CMK (cell line): ENCODE measurements at places on chromosomes 7 and 10.

DNA sequence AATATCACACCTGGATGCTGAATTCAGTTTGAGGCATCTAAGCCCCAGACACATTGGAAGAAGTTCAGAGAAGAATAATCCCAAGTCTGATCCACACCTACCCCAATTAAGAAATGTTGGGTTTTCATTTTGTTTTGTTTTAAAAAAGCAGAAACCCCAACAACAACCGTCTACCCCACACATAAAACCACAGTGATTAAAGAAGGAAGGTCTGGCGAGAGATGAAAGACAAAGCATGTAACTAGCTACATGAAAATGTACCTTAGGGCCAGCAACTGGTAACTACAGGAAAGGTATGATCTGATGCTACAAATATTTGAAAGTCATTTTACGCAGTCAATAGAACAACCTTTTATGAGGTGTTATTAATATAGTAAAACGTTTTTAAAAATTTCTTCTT lies 1112.3 kb downstream of the GATA3 start:
- no peak for DNase-seq

GRCh38 chr10:48502791-48503190 lies 102.1 kb downstream of the ARHGAP22 start:
- no peak for DNase-seq

GRCh38 chr7:29090836-29091601 lies 55.3 kb downstream of the CPVL start:
- DNase-seq: no peak

DNA sequence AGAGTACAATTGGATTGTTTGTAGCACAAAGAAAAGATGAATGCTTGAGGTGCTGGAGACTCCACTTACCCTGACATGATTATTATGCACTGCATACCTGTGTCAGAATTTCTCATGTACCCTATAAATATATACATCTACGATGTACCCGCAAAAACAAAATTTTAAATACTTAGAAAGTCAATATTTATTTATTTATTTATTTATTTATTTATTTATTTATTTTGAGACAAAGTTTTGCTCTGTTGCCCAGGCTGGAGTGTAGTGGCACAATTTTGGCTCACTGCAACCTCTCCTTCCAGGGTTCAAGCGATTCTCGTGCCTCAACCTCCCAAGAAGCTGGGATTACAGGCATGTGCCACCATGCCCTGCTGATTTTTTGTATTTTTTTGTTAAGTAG lies 35.1 kb upstream of the EBF3 start:
- no peak for DNase-seq

- DNase-seq: no peak
Measured at GRCh38 chr10:128883231-128884032, 583.6 kb upstream of the MGMT start.

DNA sequence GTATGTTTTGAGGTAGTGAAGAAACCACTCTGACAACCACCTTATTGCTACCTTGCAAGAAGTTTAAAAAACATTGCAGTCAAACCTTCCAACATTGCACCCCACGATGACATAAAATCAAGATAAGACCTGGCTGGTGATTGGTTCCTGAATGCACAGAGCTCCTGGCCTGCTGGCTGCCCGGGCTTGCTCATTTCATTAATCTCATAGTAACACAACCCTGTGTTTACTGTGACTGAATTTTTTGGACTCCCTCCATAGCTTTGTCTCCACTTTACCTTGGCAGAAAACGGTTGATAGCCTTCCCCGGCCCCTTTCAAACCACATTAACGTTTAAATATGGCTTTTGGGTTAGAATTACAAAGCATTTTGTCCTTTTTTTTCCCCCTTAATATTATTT lies 27.5 kb downstream of the VWA2 start:
- no peak for DNase-seq

- no peak for DNase-seq
Measured at GRCh38 chr7:135709508-135709907, 18.5 kb downstream of the SLC13A4 start.

- no peak for DNase-seq
Measured at GRCh38 chr10:84329196-84329611, 815 bp downstream of the CCSER2 start.

GRCh38 chr10:91856637-91857036 lies 52.6 kb downstream of the FGFBP3 start:
- no peak for DNase-seq

- no peak for DNase-seq
Measured at GRCh38 chr7:147885869-147886268, 704.7 kb upstream of the C7orf33 start.

GRCh38 chr7:76371396-76371795 lies 12.6 kb upstream of the YWHAG start:
- DNase-seq: no peak

GRCh38 chr10:104589431-104589830 lies 51.7 kb upstream of the SORCS3 start:
- DNase-seq: no peak

- no peak for DNase-seq
Measured at GRCh38 chr10:96473866-96474265, 39.9 kb downstream of the TLL2 start.
